ENCODE measurements at places on chromosomes 7 and 10.

DNA sequence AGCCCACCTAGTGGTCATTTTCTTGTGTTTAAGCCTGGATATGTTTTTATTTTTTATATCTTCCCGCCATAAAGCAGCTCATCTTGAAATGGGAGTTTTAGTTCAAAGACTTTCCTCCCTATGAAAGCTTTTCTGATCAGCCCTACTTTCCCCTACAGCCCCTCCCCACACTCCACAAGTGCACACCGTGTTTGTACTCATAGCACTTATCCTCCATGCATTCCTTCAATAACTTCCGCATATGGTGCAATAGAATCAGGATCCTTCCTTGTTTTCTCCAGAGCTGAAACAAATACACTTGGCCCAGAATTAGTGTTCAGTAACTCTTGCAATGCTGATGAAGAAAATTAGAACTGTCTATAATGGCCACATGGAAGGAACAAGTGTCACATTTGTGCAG lies 235.9 kb downstream of the KCNMA1 start:
- no peak for DNase-seq

GRCh38 chr10:13998163-13998835 lies 332.4 kb downstream of the FRMD4A start:
- DNase-seq = no peak

GRCh38 chr7:93036807-93037206 lies 81.0 kb downstream of the SAMD9 start:
- DNase-seq = no peak

GRCh38 chr10:126432507-126432906 lies 44.2 kb upstream of the ADAM12 start:
- DNase-seq = no peak

- DNase-seq = no peak
These were observed 38.0 kb upstream of the SAMD8 start for GRCh38 chr10:75073442-75073841.

DNA sequence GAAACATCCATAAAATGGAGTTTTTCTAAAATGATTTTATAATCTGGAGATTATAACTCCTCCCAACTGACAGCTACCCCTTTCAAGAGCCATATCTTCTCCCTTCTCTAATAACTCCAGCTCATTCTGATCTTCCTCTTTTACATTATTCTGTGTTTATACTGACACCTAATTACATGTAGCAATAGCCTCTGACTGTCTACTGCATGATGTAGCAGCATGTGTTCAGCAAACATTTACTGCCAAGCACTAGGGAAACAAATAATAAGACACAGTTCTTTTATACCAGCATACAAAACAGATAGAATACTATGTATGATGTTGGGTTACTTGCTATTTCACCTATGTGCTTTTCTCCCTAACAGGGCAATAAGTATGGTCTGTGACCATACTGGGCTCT lies 20.7 kb downstream of the RBM28 start:
- no peak for DNase-seq

DNA sequence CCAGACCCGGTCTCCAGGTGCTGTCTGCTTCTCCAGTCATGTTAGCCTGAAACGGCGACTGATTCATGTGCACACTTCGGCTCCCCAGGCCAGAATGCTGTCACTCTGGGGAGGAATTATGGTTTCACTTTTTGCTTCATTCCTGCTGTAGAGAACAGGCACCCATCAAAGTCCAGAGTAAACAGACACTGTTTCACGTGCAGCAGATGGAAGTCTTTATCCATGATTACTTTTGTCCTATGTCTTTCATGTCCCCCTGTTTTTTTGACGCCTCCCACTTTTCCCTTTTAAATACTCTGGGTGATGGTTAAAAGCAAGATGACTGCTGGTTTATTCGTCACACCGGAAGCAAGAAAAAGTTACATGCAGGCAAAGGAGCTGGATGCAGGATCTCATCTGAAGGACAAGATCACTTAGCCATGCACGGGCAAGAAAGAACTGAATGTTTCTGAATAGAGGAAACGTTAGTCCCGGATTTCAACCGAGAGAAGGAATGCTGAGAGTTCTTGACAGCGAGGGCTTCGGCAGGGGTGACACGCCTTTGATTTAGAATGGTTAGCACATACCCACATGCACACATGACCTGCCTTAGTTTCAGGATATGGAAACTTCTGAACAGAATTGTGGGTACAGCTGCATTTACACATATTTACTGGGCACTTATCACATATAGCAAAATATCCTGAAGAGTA lies 250.0 kb upstream of the KLF6 start:
- peak; percentile 65 for DNase-seq

All from fibroblast of skin of right biceps (primary cell).